ENCODE measurements at places on chromosomes 5 and 9.

GRCh38 chr9:126700903-126701812, 87.4 kb downstream of the LMX1B start:
- no peak for DNase-seq

GRCh38 chr5:18333841-18334240, 699.6 kb downstream of the TAF11L14 start:
- DNase-seq = no peak

GRCh38 chr9:84338792-84339191, 1.8 kb downstream of the SLC28A3 start:
- no peak for DNase-seq

- DNase-seq = no peak
These were observed 35.9 kb downstream of the HRH2 start for GRCh38 chr5:175693741-175694140.

GRCh38 chr5:76660360-76660759, 37.2 kb upstream of the F2RL2 start:
- DNase-seq = no peak

GRCh38 chr9:16223074-16223871, 647.2 kb downstream of the BNC2 start:
- DNase-seq = no peak

DNA sequence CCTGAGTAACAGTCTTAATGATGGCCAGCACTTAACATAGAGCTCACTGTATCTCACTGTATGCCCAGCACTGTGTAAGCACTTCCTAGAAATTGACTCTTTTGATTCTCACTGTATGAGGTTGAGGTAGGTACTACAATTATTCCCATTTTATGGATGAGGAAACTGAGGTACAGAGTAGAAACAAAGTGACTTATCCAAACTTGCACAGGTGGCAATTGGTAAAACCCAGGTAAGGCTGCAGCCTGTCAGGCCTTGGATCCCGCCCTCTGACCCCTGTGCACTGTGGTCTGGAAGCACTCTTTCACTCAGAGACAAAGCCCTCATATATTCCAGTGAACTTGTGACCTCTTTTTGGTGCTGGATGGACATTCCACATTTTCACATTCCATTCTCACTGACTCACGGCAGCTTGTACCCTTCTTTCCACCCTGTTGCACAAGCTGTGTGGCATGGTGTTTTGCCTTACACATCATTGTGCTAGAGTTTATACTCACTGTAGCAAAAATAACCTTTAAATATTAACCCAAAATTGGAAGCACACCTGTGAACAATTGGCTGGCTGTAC, 21.7 kb downstream of the ANKRD55 start:
- no peak for DNase-seq

DNA sequence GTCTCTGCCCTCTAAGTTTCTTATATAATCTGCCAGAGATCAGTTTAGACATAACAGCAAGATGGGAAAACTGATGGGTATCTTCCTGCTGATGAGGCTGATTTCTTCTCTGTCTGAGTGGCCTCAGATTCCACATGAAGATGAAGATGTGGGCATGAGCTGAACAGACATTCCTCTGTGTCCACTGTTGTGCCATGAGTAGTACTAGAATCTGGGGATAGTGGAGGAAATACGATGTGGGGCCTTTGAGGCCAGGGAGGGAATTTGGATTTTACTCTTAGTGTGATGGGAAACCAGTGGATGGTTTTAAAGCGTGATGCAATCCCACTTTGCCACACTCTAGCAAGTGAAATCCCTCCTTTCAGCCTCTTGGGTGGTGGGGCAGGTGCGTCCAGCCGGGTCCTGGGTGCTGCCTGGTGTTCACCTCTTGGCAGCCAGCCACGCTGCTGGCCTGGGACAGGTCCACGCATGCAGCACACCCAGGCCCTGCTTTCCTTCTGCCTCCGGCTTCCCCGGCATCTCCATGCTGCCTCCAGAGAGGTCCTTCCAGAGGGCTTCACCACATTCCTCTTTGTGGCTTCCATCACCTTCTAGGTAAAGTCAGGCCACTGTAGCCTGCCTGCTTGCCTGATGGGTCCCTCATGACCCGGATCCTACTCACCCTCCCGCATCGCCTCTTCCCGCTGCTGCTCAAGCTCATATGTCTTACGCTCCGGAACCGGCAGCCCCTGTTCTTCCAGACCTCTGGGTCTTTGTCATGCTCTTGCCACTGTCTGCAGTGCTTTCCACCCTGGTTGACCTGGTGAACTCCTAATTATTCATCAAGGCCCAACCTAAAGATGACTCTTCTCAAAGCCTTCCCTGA, 28.1 kb upstream of the SH3PXD2B start:
- no peak for DNase-seq

- no peak for DNase-seq
These were observed 22.7 kb downstream of the MED27 start for GRCh38 chr9:132056717-132057560.

GRCh38 chr9:113636693-113637092, 173.2 kb downstream of the RGS3 start:
- no peak for DNase-seq

All from central memory CD4-positive, alpha-beta T cell (primary cell).